ENCODE measurements at places on chromosomes 11 and 22.

DNA sequence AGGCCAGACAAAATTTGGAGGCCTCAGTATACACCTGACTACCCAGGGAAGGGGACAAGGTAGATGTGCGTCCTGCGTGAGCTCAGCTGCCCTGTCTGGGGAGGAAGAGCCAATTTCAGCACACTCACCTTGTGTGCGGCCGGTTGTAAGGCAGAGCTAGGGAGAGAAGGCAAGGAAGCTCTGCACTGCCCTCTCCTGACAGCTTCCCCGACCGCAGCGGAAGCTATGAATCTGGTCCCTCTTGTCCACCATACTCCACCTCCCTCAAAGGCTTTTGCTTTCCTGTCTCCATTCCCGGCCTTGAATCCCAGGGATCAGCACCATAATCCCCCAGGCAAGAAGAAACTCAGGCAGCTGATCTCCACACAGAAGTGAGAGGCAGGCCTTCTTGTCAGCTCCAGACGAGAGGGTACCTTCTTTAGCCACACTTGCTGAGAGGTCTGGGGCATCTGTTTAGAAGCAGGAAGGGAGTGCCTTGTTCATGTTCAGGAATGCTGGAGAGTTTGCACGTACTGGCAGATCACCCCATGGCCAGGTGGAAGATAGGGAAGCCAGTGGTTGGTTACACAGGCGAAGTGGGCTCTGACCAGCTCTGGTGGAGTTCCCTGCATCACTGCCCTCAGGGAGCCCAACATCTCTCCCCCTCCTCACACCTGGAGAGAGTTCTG is 62.5 kb downstream of the FEZ1 start:
- peak; percentile 8 for DNase-seq

- DNase-seq = no peak
Observed at GRCh38 chr11:123419731-123420452, 10.2 kb upstream of the GRAMD1B start.

- no peak for DNase-seq
Observed at GRCh38 chr11:126518071-126518971, 162.8 kb downstream of the ST3GAL4 start.

DNA sequence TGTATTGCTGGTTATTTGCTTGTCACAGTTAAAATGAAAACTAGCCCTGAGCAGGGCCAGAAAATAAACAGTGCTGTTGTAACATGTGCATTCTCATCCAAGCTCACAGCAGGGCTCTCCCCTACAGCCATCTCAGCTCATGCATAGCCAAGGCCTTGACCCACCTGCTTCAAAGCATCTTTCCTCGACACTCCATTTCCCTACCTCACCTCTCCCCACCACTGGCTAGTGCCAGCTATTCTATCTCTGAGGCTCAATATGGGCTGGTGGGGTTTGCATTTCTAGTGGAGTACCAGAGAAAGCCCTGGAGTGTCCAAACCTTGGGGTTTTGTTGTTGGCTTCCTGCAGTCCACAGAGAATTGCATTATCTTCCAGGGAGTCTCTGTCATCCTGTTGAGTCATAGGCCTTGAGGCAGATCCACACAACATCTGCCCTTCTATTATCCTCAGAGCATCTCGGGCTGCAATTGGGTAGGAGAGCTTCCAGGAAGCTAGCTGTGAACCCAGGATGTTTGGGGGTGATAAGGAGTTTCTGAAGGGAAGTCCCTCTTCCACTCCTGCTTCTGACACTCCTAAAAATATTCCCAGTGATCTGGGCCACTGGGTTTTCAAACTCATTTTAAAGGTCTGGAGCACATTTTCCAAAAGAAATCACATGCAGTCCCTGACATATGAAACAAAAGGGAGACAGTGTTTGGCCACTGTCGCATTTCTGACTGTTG is 36.1 kb upstream of the AMOTL1 start:
- DNase-seq = no peak

- DNase-seq = peak; percentile 58
Observed at GRCh38 chr11:13216019-13216710, 61.4 kb upstream of the BMAL1 start.

GRCh38 chr11:289712-290620 is 1.0 kb downstream of the PGGHG start:
- no peak for DNase-seq

- no peak for DNase-seq
Observed at GRCh38 chr11:101453682-101454081, 130.1 kb downstream of the TRPC6 start.

GRCh38 chr11:17521106-17521900 is 22.9 kb downstream of the USH1C start:
- DNase-seq = no peak

DNA sequence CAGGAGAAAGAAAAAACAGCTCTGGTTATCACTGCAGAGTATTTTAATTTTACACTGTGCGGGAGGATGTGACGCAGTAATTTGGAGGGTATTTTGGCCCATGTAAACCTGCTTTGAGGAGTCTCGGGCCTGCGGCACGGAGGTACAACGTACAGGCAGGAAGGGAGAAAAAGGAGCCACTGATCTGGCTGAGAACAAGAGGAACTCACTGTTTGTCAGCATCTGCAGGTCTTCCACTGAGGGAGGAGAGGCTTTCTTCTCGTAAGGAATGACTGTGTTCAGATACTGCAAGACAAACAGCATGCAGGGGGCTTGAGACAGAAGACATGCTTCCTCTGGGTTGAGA is 44.0 kb downstream of the FEZ1 start:
- DNase-seq = no peak

GRCh38 chr11:70661761-70662501 is 263.6 kb downstream of the CTTN start:
- DNase-seq = no peak

Measured in activated CD4-positive, alpha-beta T cell treated with anti-CD3 and anti-CD28 coated beads, Interleukin-2, amount 50 U/mL, for 16 hours (primary cell).